Non-pigmented ciliary epithelial cell (primary cell): ENCODE measurements at places on chromosomes 5 and 9.

- DNase-seq, result no peak
These were observed 89.3 kb upstream of the SV2C start for GRCh38 chr5:75993643-75994520.

- no peak for DNase-seq
These were observed 115.1 kb downstream of the ADAMTS6 start for GRCh38 chr5:65366655-65367054.

DNA sequence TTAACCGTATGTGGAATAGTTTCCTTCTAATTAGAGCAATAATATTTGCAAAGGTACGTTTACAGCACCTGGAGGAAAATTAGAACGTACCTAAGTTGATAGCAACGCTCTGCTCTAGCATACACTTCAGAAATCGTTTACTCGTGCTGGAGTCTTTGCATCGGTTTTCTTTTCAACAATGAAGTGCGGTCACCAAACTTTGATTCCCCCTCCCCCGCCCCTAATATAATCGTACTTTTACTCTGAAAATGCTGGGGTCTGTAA lies 506 bp downstream of the ADAMTS19 start:
- DNase-seq, result no peak

- no peak for DNase-seq
These were observed 45.1 kb downstream of the TTC1 start for GRCh38 chr5:160054047-160054446.

DNA sequence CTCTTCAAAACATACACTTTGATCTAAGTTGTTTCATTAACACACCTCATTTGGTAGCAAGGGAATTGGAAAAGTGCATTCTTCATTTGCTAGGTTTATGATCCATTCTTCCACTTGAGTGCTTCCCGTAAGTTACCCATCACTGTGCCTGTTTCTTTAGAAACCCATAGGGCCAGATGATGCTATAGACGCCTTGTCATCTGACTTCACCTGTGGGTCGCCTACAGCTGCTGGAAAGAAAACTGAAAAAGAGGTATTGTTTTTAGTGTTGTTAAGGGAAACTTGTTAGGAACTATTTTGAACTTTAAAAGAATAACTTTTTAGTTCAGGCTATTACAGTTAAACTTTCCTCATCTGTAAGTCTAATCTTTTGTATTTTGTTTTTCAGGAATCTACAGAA lies 66.6 kb downstream of the ERAP1 start:
- DNase-seq, result no peak

GRCh38 chr5:80665057-80665456 lies 10.3 kb upstream of the DHFR start:
- no peak for DNase-seq
